Subcutaneous adipose tissue (tissue), 4 donors: ENCODE measurements at places on chromosomes 7 and 10. TPM values are rescaled to one million over a fixed set of nuclear protein-coding genes. Genes with fewer than 3 reads are reported as not detected.

The CDC14C gene
- total RNA-seq = not detected

The SEMA4G gene
- total RNA-seq = not detected

The ERV3-1 gene
- 57.8 TPM for total RNA-seq

The TAS2R41 gene
- not detected for total RNA-seq

The CALCR gene
- 0.34 TPM for total RNA-seq

The OR9A2 gene
- not detected for total RNA-seq

The TSPAN12 gene
- 9.5 TPM for total RNA-seq

The FFAR4 gene
- total RNA-seq = 1.7 TPM

The PNLIPRP2 gene
- not detected for total RNA-seq

The C10orf105 gene
- not detected for total RNA-seq

The PDIA4 gene
- 72.4 TPM for total RNA-seq

The GPR26 gene
- total RNA-seq = not detected

The SH2D4B gene
- total RNA-seq = not detected

The FGL2 gene
- total RNA-seq = 57.9 TPM

The JAZF1 gene
- 12.6 TPM for total RNA-seq

The COBL gene
- total RNA-seq = 0.75 TPM

The NUTM2A gene
- total RNA-seq = 0.85 TPM

The CCDC3 gene
- 39.1 TPM for total RNA-seq

The DGKI gene
- total RNA-seq = 0.98 TPM

The IGFBP1 gene
- not detected for total RNA-seq

The CPA4 gene
- total RNA-seq = not detected

The CLEC5A gene
- total RNA-seq = not detected

The PTPRN2 gene
- total RNA-seq = 3.4 TPM
